ENCODE measurements at places on chromosomes 7 and 10.

- no peak for DNase-seq
- no peak overlapping the region for H3K27ac ChIP-seq
- H3K4me1 ChIP-seq, result no peaks in the 10 kb centered on the region
- no peak overlapping the region for H3K4me3 ChIP-seq
- no peaks in the 10 kb centered on the region for H3K27me3 ChIP-seq
Observed at GRCh38 chr10:123297175-123297574, 143.0 kb downstream of the BUB3 start.

DNA sequence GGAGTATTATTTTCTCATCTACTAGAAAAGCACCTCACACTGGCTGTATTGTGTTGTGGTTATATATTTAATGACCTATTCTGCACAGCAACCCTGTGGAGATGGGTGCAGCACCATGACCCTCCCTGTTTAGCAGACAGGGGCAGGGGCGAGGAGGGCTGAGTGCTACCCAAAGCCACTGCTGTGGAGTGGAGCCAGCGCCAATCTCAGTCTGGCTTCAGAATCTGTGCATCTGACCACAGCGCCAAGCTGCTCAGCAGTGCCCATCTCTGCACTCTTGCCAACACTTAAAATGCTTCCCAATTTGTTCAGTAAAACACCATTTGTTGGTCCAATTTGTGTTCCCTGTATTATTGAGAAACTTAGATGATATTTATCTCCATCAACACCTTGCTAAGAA, 239.1 kb downstream of the ZMYND11 start:
- no peak for DNase-seq
- no peak overlapping the region for H3K4me3 ChIP-seq
- no peak overlapping the region for H3K27ac ChIP-seq
- H3K4me1 ChIP-seq, result no peaks in the 10 kb centered on the region
- no peaks in the 10 kb centered on the region for H3K27me3 ChIP-seq

GRCh38 chr7:18257711-18258110, 230.1 kb upstream of the PRPS1L1 start:
- no peaks in the 10 kb centered on the region for H3K27me3 ChIP-seq
- H3K36me3 ChIP-seq, result no peaks in the 10 kb centered on the region
- no peaks in the 10 kb centered on the region for H3K4me1 ChIP-seq
- no peak overlapping the region for H3K27ac ChIP-seq

DNA sequence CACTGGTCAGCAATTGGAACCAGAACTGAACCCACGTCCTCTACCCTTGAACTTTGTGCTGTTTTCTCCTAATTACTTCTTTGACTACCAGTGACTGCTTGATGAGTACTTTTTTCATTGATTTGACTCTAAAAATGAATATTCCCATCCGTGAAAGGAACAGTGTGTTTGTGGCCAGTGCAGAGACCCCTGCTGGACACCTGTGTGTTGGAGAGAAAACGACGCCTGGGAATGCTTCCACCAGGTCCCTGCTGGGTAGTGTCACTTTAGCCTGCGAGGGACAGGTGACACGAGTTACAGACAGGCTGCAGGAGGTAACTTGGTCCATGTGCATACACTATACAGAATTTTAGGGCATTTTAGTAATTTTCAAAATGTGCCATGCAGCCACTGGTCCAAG, 6.8 kb upstream of the GJD4 start:
- H3K4me3 ChIP-seq, result no peak overlapping the region
- H3K27me3 ChIP-seq, result no peaks in the 10 kb centered on the region
- H3K4me1 ChIP-seq, result no peaks in the 10 kb centered on the region
- DNase-seq, result no peak

DNA sequence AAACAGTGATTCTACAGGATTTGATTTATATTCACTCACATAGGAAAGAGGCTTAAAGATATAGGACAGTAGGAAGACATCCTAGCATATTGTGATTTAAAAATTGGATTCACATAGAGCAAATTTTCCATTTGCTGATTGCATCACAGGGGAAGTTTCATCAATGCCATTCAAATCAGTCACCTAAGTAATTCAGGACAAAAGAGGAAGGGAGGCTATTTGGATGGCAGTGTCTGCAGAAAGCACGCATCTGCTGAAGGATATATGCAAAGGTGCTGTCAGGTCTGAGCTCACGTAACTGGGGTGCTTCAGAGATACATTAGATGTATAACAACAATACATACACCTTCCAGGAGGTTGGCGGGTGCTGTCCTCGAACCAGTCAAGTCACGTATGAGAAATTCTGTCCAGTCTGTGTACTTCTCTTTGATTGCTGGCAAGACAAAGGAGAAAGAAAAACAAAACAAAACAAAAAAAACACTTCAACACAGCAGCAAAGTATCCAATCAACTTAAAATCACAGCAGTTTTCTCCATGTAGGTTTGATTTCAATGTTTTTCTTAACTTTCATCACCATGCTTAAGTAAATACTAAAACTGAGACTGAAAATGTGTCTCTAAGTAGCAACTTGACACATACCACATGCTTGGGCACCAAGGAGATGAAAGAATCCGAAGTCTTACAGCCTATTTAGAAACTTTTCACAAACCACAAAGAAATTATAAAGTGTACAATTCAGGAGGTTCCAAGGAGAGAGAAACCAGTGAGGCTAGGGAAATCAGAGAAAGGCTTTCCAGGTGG, 125.1 kb downstream of the SFMBT2 start:
- no peaks in the 10 kb centered on the region for H3K27me3 ChIP-seq
- DNase-seq, result no peak
- H3K4me3 ChIP-seq, result no peak overlapping the region
- H3K4me1 ChIP-seq, result peaks cover 11% of the 10 kb centered on the region

GRCh38 chr10:68992636-68993440, 4.2 kb downstream of the KIFBP start:
- no peaks in the 10 kb centered on the region for H3K27me3 ChIP-seq
- peak; percentile 21 for DNase-seq
- H3K27ac ChIP-seq, result no peak overlapping the region
- no peaks in the 10 kb centered on the region for H3K36me3 ChIP-seq
- peaks cover 4% of the 10 kb centered on the region for H3K4me1 ChIP-seq
